Endothelial cell (in vitro differentiated cells): ENCODE measurements at places on chromosomes 4 and X. TPM values are rescaled to one million over a fixed set of nuclear protein-coding genes. Genes with fewer than 3 reads are reported as not detected.

The GALNTL6 gene
- total RNA-seq: 0.10 TPM

GRCh38 chr4:61872983-61873382, 672.9 kb downstream of the ADGRL3 start:
- DNase-seq: no peak

DNA sequence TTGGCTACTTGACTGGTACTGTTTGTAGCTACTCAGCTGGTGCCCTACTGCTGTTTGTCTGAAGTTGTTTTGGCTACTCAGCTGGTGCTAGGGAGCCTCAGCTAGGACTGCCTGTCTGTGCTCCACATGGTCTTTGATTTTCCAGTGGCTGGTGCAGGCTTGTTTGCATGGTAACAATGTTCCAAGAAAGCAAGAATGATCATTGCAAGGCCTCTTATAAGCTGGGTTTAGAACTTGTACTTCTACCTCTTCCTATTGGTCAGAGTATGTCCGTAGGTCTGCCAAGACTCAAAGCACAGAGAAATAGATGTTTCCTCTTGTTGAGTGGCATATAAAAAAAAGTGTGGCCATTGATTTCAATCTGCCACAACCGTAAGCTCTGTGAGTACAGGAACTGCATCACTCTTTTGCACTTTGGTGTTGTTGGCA, 17.6 kb downstream of the NFKB1 start:
- DNase-seq: no peak

DNA sequence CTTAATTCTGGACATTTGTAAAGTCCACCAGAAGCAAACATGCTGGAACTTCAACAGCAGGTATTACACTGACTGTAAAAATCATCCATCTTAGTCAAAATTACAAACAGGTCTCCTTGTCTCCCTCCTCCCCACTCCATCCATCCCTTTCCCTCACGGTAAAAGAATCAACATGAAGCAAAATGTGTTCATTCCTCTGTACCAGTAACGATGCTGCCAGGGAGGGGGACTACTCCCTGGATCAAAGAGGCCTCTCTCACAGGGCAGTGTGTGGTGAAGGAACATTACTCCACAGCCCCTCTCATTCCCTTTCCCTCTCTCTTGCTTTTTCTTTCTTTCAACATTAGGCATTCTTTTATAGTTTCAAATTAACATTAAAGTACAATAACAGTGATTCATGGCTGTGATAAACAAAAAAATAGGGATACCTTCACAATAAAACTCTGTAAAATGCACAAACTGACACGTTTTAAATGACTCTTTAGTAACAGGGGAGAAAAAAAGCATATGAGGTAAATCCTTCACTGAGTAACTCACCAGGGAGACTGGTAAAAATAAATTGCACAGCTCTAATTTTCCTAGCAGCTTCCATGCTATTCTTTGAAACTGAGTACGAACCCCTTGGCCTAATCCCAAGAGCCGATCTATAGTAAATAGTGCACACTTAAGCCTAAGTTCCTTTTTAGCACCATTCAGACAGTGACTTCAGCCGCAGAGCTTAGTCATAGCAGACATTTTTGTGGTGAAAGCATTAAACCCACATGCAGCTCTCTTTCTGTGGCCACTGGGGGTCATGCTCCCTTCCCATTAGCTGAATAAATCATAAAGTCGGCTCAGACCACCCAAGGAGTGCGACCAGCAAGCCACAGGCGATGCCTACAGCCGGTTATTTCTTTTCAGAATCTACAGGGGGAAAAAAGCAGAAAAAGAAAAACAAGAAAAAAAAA, 215.6 kb upstream of the GYPA start:
- DNase-seq: peak; percentile 31

DNA sequence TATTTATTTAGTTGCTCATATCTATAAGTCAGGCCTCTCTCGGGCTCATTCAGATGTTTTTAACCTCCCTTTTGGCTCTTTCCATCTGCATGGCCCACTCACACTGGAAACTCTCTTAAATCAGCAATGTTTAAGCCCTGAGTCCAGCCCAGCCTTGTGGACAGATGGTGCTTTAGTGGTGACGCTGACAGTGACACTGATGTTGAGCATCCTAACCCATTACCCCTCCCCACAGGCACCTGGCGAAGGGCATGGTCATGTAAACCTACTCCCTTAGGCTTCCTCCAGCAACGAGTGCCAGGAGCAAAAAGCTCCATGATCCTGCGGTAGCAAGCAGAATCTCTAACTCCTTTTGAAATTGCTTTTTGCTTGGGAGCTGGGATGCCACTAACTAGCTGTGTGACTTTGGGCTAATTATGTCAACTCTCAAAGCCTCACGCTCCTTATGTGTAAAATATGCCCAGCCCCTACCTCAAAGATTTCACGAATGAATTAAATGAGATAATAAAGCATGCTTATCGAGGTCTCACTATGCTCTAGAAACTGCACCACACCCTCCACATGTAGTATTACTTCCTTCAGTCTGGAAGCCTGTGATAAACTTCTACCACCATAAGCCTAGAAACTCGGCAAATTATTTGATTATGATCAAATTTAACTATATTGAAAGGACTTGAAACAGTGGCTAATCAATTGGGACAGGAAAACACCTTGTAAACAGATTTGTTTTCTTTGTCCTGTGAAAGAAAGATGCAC, 569.4 kb downstream of the BCOR start:
- DNase-seq: no peak

- no peak for DNase-seq
Measured at GRCh38 chr4:102217775-102218355, 127.4 kb downstream of the SLC39A8 start.

DNA sequence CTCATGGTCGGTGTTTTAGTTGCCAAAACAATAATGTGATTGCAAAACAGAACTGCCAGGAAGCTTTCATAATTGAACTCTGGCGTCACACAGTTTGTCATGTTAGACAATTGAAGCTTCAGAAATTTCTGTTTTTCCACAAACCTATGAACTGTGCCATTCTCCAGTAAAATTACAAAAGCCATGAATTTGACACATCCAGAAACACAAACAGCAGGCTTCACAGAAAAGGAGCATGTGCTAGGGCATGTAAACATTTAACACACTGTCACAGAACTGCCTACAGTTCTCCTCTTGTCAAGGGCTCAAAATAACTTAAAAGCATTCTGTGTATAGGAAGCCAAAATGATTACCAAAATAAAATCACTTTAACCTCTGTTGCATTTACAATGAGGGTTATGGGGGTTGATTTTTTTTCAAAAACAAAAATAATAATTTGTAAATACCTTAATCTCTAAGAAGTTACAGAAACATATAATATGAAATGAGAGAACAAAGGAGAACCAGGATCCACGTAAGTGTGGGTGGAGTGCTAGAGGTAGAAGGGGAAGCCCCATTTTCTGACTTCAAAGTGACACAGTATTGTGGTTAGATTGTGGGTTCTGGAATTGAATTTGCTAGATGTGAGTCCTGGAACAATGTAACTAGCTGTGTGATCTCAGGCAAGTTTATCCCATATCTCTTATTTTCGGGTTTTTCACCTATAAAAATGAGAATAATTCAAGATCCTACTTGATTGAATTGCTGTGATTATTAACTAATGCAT, 295.0 kb downstream of the CENPC start:
- no peak for DNase-seq
